ENCODE measurements at places on chromosomes 3 and 15.

GRCh38 chr15:74598126-74598842 lies 17.4 kb upstream of the CLK3 start:
- DNase-seq: peak; percentile 90

DNA sequence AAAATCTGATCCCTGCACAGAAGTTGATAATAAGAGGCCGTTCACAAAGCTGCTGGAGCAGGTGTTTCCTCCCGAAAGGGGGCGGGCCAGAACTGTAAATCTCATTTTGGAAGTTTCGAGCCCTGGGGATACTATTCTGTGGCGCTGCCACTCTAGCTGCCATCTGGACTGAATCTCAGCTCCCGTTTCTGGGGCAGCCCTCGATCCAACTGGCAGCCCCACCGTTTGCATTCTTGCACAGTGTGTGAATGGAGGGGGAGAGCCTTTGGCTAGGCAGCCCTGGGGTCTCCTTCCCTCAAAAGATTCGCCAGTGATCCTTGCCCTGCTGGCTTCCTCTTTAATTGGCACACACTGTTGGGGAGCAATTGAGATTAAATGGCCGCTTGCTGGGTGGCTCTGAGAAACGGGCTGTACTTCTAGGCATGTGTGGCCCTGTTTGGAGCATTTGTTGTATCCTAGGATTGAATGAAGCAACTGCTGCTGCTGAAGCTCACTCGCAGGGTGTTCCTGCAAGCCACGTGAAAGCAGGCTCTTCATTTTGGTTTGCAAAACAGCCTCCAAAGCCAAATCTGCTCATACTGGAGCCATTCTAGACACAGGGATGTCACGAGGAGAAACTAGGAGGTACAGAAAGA lies 57.2 kb upstream of the TOPAZ1 start:
- peak; percentile 8 for DNase-seq

DNA sequence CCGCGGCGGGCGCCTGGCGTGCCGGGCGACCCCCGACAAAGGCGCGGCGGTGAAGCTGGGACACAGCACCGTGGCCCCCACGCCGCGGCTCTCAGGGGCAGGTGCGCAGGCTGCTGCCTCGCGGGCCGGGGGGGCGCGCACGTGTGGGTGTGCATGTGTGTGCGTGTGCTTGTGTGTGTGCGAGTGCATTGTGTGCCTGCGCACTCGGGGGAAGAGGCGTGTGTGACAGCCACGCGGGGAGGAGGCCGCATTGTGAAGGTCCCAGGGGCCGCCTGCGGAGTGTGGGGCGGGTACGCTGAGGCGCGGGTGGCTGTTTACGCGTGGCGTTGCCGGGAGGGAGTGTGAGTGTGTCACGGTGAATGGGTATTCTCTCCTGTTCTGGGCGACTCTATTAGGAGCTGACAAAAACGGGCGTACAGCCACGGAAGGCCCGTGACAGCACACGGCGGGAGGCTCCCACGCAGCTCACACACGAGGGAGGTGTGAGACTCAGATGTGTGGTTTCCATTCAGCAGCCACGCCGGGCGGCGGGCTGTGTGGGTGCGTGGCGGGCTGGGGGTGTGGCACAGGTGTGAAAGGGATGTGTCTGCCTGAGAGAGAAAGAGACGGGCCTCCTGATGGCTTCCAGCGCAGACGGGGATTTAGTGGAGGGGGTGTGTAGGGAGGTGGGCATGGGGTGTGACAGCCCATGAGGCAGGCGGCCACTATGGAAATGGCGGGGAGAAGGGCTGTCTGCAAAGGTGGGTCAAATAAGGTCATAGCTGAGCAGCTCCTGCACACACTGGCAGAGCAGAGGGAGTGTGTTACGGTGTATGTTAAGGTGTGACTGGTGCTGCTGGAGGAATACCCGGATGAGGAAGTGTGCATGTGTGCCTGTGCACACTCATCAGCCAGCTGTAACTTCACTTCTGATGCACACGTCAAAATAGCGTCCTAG lies 750 bp downstream of the PODXL2 start:
- no peak for DNase-seq

- no peak for DNase-seq
Measured at GRCh38 chr3:100106094-100106493, 8.2 kb downstream of the FILIP1L start.

GRCh38 chr3:67006460-67006859 lies 8.4 kb downstream of the KBTBD8 start:
- DNase-seq: no peak

Data from hindlimb muscle (tissue), 1 donor.